Upper lobe of right lung (tissue), 1 donor: ENCODE measurements at places on chromosomes 13 and 19. TPM values are rescaled to one million over a fixed set of nuclear protein-coding genes. Genes with fewer than 3 reads are reported as not detected.
A peak's percentile ranks its signal among the peaks of the same experiment; 100 is the strongest.

PEAK3 gene
- total RNA-seq, result 4.5 TPM

ANKRD24 gene
- 2.3 TPM for total RNA-seq

ATCAY gene
- not detected for total RNA-seq

PPM1N gene
- 0.67 TPM for total RNA-seq

TMEM86B gene
- total RNA-seq, result 4.3 TPM

A1BG gene
- total RNA-seq, result 12.7 TPM

DNA sequence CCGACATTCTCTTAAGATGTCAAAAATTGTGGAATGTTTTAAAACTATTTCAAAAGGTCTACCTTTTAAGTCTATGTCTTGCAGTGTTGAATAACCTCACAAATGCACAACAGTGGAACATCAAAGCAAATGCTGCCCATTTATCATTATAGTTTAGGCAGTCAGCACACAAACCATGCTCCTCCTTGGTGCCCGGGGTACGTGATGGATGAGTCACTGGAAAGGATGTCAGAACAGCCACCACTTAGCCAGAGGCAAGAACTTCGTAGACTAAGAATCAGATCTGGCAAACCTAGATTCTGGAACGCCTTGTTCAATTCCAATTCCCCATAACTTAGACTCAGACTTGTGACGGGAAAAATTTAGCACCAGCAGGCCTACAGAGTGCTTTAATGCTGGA is 343.6 kb downstream of the FGF9 start:
- no peaks in the 10 kb centered on the region for H3K27me3 ChIP-seq
- H3K27ac ChIP-seq, result no peak overlapping the region
- H3K4me3 ChIP-seq, result no peak overlapping the region

DNA sequence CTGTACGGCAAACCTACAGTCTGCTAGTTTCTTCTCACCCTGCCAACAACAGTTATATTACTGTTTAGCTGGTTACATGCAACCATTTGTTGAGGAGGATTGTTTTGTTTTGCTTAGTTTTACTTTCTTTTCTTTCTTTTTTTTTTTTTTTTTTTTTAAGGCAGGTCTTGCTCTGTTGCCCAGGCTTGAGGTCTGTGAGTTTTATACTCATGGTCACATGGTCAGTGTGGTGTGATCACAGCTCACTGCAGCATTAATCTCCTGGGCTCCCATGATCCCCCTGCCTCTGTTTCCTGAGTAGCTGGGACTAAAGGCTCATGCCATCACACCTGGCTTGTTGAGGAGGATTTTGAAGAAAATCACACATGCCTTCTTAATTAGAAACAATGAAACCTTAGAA is 505.6 kb downstream of the GPC5 start:
- no peaks in the 10 kb centered on the region for H3K4me1 ChIP-seq
- H3K36me3 ChIP-seq, result no peaks in the 10 kb centered on the region
- no peaks in the 10 kb centered on the region for H3K27me3 ChIP-seq
- no peak overlapping the region for H3K4me3 ChIP-seq
- H3K27ac ChIP-seq, result no peak overlapping the region
- DNase-seq, result no peak

GRCh38 chr19:9848060-9848459 is 12.9 kb downstream of the PIN1 start:
- H3K4me3 ChIP-seq, result no peak overlapping the region

DNA sequence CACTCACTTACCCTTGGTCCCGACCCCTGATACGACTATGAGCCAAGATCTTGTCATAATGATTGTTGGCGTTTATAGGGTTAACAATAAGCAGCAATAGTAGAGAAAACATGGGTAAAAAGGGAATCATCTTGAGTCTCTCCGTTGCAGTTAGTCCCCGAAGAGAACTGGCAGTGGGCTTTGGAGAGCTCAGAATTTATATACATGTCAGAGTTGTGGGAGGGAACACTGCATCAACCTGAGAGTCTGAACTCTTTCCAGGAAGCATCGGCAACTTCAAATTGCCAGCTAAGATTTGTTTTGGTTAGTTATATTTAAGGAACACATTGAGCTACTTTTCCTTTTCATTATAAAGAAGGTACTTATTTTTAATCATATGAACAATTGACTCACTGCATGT is at the start of gene POSTN:
Gene POSTN, minus strand, starts transcription at position 172 of the 400 bp plus-strand sequence. Its CDS starts 42 bp downstream, at position 130.
- H3K4me3 ChIP-seq, result peak within 1 kb of the TSS; percentile 29
- DNase-seq, result no peak
- H3K27ac ChIP-seq, result no peak within 1 kb of the TSS
- H3K27me3 ChIP-seq, result no peaks in the 10 kb centered on the region
- no peaks in the 10 kb centered on the region for H3K36me3 ChIP-seq

DNA sequence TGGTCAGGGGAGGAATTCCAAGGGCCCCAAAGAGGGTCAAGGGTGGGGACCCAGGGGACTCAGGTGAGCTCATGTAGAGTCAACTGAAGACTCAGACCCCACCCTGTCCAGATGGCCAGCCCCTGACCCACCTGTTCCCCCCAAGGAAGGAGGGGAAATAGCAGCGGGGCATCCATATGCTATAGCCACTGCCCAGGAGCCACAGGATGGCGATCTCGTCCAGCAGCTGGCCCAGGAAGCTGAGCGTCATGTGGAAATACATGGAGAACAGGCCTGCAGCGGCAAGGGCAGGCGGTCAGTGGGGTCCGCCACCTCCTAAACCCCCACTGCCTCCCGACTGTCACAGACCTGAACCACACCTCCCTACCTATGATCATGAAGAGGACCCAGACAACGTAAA is 21.4 kb downstream of the ACER1 start:
- DNase-seq, result no peak
- no peak overlapping the region for H3K27ac ChIP-seq
- no peaks in the 10 kb centered on the region for H3K4me1 ChIP-seq
- no peaks in the 10 kb centered on the region for H3K27me3 ChIP-seq
- H3K4me3 ChIP-seq, result no peak overlapping the region
- no peaks in the 10 kb centered on the region for H3K36me3 ChIP-seq

- H3K4me3 ChIP-seq, result no peak overlapping the region
- no peak overlapping the region for H3K27ac ChIP-seq
- H3K27me3 ChIP-seq, result no peaks in the 10 kb centered on the region
Measured at GRCh38 chr13:99370481-99371275, 63.5 kb upstream of the GPR183 start.

- H3K4me1 ChIP-seq, result peaks cover 5% of the 10 kb centered on the region
- H3K4me3 ChIP-seq, result no peak overlapping the region
- DNase-seq, result peak; percentile 90
- H3K27ac ChIP-seq, result no peak overlapping the region
- H3K36me3 ChIP-seq, result no peaks in the 10 kb centered on the region
Measured at GRCh38 chr19:49937750-49938381, 8.6 kb upstream of the NUP62 start.

- DNase-seq, result no peak
- H3K4me3 ChIP-seq, result no peak overlapping the region
- no peak overlapping the region for H3K27ac ChIP-seq
- no peaks in the 10 kb centered on the region for H3K36me3 ChIP-seq
- no peaks in the 10 kb centered on the region for H3K27me3 ChIP-seq
Measured at GRCh38 chr13:92187378-92187989, 789.1 kb downstream of the GPC5 start.

DNA sequence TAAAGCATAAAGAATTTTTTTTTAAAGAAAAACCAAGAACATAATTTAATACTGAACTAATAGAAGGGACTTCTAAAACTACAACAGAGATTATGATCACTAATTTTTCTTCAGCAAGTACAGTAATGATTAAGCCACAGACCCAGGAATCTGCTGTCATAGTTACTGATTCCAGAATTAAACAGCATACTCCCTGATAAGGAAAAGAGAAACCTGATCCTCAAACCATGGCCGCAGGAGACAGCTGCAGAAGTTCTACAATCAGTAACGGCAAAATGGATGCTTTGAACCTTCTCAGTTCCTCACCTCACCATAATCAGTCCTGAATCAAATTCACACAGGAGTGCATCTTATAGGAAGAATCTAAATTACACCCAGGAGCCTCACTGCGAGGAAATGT is 939.0 kb upstream of the SLITRK1 start:
- no peaks in the 10 kb centered on the region for H3K36me3 ChIP-seq
- H3K4me3 ChIP-seq, result no peak overlapping the region
- no peak overlapping the region for H3K27ac ChIP-seq
- no peak for DNase-seq

DNA sequence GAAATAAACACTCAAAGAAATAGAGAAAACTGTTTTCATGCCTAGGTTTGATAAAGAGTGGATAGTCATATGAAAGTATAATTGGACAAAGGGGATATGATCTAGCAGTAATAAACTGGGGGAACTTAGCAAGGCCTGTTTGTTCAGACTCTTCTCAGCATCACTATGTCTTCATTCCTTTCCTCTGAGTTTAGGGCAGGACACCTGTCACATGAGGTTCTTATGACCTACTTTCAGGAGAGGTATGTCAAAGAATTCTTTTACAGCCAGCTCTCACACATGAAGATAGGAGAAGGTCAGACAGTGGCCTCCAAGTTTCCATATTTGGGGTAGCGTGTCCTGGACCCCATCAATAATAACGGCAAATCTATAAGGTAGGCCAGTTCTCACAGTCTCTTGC is 11.4 kb upstream of the RFXAP start:
- H3K4me3 ChIP-seq, result no peak overlapping the region
- DNase-seq, result no peak
- H3K27ac ChIP-seq, result no peak overlapping the region
- H3K4me1 ChIP-seq, result no peaks in the 10 kb centered on the region

- H3K27ac ChIP-seq, result peak overlapping the region; percentile 78
- no peak for DNase-seq
- peaks cover 21% of the 10 kb centered on the region for H3K4me1 ChIP-seq
- no peaks in the 10 kb centered on the region for H3K36me3 ChIP-seq
Measured at GRCh38 chr13:100089465-100090032, 656 bp downstream of the PCCA start.

- no peak for DNase-seq
- no peaks in the 10 kb centered on the region for H3K27me3 ChIP-seq
- no peak overlapping the region for H3K27ac ChIP-seq
- no peaks in the 10 kb centered on the region for H3K4me1 ChIP-seq
- peaks cover 28% of the 10 kb centered on the region for H3K36me3 ChIP-seq
Measured at GRCh38 chr19:1622007-1622406, 16.7 kb upstream of the UQCR11 start.

DNA sequence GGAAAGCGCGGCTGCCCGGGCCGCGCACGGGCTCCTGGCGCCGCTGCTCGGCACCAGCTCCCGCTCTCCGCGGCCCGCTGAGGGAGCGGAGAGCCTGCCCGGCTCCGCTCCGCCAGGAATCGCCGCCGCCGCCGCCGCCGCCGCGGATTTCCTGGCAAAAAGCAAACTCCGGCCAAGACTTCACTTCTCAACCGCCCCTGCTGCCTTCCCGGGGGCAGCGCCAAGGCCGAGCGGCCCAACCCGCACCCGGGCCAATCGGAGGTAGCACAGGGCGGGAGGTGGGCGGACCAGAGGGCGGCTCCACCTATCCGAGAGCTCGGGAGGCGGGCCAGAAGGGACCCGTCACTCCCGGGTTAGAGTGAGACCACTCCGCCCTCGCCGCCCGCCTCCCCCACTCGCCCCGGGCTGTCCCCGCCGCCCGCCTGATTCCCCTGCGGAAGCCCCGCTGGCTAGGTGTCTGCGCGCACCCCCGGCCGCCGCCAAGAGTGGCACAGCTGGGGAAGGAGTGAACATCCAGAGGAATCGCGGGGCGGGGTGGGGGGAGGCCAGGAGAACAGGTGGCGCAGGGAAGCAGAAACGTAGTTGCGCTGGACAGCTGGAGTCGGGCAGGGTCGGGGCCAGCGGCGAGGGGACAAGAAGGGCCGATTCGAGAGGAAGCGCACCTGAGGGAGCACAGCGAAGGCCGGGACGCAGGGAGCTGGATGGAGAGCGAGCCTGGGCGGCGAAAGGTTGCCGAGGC is at the start of gene LNX2:
Gene LNX2, minus strand, starts transcription at position 153 of the 739 bp plus-strand sequence. CDS start 38,826 bp downstream, outside the sequence.
- peak within 1 kb of the TSS; percentile 92 for H3K4me3 ChIP-seq
- H3K27me3 ChIP-seq, result no peaks in the 10 kb centered on the region
- DNase-seq, result peak; percentile 99
- peak within 1 kb of the TSS; percentile 94 for H3K27ac ChIP-seq
- no peaks in the 10 kb centered on the region for H3K36me3 ChIP-seq
- H3K4me1 ChIP-seq, result peaks cover 28% of the 10 kb centered on the region

- peaks cover 24% of the 10 kb centered on the region for H3K27me3 ChIP-seq
- no peaks in the 10 kb centered on the region for H3K4me1 ChIP-seq
- H3K4me3 ChIP-seq, result no peak overlapping the region
- no peaks in the 10 kb centered on the region for H3K36me3 ChIP-seq
- H3K27ac ChIP-seq, result no peak overlapping the region
Measured at GRCh38 chr13:111980146-111980929, 86.6 kb upstream of the SOX1 start.

GRCh38 chr13:36973621-36974295 is 25.4 kb downstream of the ALG5 start:
- peaks cover 59% of the 10 kb centered on the region for H3K36me3 ChIP-seq
- DNase-seq, result no peak
- no peak overlapping the region for H3K27ac ChIP-seq

- no peaks in the 10 kb centered on the region for H3K27me3 ChIP-seq
- no peak overlapping the region for H3K27ac ChIP-seq
- no peaks in the 10 kb centered on the region for H3K4me1 ChIP-seq
- DNase-seq, result no peak
- H3K36me3 ChIP-seq, result peaks cover 38% of the 10 kb centered on the region
Measured at GRCh38 chr19:38152461-38153379, 71.3 kb downstream of the DPF1 start.

- no peaks in the 10 kb centered on the region for H3K36me3 ChIP-seq
- no peaks in the 10 kb centered on the region for H3K27me3 ChIP-seq
- H3K27ac ChIP-seq, result no peak overlapping the region
Measured at GRCh38 chr13:40126306-40127085, 471.0 kb downstream of the COG6 start.

GRCh38 chr13:48194379-48194754 is 38.6 kb upstream of the ITM2B start:
- no peaks in the 10 kb centered on the region for H3K36me3 ChIP-seq
- no peak overlapping the region for H3K4me3 ChIP-seq
- no peaks in the 10 kb centered on the region for H3K4me1 ChIP-seq
- no peak for DNase-seq
- no peaks in the 10 kb centered on the region for H3K27me3 ChIP-seq

GRCh38 chr13:43661161-43661830 is 125.5 kb downstream of the ENOX1 start:
- no peaks in the 10 kb centered on the region for H3K4me1 ChIP-seq
- no peak overlapping the region for H3K4me3 ChIP-seq
- H3K27me3 ChIP-seq, result no peaks in the 10 kb centered on the region
- DNase-seq, result no peak
- no peak overlapping the region for H3K27ac ChIP-seq
- H3K36me3 ChIP-seq, result no peaks in the 10 kb centered on the region

DNA sequence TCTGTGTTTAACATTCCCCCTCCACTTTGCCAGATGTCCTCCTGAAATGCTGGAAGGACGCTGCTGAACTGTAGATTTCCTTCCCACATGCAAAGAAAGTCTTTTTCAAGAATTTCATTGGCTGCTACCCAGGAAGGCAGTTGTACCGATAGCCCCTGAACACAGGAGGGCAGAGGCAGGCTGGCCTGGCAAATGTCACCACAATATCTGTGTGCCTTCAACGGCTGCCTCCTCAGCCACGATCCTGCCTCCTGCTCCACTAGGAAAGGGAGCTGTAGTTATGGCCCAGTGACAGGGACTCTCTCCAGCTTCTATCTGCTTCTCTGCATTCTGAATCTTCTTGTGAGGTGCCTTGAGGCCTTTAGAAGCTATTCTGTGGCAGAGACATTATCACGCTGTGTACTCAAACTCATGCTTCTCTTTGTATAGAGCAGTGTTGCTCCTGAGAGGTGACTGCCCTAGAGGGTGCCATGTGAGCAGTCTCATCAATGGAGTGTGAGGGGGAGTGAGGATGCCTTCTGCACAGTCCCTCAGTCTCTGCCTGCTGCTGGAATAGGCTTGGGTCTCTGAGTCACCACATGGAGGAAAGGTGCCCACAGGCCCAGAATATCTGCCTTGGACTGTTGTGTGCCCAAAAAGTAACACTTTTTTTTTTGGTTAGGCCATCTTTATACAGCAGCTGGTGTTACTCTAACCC is 279.8 kb downstream of the DNAJC15 start:
- no peak overlapping the region for H3K4me3 ChIP-seq
- H3K27me3 ChIP-seq, result peaks cover 4% of the 10 kb centered on the region
- no peak for DNase-seq
- no peak overlapping the region for H3K27ac ChIP-seq
- peaks cover 8% of the 10 kb centered on the region for H3K4me1 ChIP-seq
